ENCODE measurements at places on chromosomes 6 and 20.
A peak's percentile ranks its signal among the peaks of the same experiment; 100 is the strongest.

DNA sequence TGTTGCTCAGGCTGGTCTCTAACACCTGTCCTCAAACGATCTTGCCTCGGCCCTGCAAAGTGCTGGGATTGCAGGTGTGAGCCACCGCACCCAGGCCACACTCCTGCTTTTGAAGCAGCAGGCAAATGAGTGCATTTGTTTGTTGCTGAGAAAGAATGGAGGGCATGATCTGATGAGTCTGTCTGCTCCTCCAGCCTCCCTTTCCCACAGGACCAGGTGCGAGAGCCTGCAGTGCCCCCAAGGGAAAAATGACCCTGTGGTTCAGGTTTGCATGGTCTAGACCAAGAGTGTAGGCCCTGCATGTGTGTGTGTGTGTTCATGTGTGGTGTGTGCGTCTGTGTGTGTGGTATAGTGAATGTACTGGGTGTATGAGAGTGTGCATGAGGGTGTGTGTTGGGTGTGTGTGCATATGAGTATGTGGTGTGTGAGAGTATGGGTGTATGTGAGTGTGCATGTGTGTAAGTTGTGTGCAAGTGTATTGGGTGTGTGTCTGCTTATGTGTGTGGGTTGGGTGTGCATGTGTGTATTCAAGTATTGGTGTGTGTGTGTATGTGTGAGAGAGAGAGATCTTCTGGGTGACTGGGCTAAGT, 22.8 kb upstream of the FOXC1 start:
- DNase-seq, result no peak

- no peak for DNase-seq
These were observed 16.2 kb upstream of the CST3 start for GRCh38 chr20:23654000-23654399.

- DNase-seq, result peak; percentile 36
These were observed 127.5 kb upstream of the SCGN start for GRCh38 chr6:25524542-25524941.

GRCh38 chr20:62945771-62946339, 6.7 kb upstream of the SLC17A9 start:
- no peak for DNase-seq

- no peak for DNase-seq
These were observed 5.4 kb downstream of the NKX2-2 start for GRCh38 chr20:21508230-21509078.

DNA sequence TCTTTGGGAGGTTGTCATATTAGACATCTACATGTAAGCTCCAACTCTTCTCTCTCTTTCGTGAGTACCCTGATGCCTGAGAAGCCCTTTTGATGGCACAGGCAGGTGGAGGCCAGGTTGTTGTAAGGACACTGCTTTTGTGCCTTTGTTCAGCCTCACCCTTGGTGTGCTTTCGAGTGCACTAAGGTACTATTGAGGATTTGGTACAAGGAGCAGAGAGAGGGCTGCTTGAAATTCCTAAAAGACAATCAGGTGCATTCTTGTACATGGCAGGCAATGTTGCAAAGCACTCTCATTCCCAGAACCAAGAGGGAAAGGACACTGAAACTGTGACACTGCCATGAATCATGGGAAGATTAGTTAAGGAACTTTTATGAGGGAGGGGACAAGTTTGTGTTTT, 19.1 kb downstream of the BMP2 start:
- no peak for DNase-seq

DNA sequence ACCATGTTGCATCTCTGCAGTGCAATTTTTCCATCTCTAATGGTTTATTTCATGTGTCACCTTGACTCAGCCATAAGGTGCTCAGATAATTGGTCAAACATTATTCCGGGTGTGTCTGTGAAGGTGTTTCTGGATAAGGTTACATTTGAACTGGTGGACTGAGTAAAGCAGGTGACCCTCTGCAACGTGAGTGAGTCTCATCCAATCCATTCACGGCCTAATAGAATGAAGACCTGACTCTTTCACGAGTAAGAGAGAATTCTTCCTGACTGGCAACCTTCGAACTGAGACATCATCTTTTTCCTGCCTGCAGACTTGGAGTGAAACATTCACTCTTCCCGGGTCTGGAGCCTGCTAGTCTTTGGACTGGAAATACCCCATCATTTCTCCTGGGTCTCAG, 77.1 kb upstream of the SLC22A23 start:
- no peak for DNase-seq

DNA sequence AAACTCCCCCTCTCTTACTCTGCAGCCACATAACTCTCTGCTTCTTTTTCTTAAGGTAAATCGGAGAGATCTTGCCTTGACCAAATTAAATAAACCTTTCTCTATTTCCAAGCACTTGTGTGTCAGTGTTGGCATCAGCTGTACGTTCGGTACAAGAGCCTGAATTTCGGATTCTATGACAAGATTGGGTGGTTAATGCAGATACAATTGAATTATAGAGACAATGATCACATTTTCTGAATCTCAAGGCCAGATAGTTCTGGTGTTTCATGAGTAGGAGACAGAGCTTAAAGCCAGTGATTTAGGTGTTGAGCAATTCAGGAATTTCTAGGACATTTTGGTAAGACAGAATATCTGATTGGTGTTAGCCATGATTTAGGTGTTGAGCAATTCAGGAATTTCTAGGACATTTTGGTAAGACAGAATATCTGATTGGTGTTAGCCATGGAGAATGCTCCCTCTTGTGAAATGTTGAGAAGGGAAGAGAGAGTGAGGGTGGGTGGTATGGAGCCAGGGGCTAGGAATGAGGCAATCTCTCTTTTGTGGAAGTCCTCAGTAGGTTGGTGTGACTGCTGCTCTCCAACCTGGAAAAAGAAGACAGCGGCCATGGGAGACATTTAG, 5.1 kb downstream of the SPINT3 start:
- no peak for DNase-seq

DNA sequence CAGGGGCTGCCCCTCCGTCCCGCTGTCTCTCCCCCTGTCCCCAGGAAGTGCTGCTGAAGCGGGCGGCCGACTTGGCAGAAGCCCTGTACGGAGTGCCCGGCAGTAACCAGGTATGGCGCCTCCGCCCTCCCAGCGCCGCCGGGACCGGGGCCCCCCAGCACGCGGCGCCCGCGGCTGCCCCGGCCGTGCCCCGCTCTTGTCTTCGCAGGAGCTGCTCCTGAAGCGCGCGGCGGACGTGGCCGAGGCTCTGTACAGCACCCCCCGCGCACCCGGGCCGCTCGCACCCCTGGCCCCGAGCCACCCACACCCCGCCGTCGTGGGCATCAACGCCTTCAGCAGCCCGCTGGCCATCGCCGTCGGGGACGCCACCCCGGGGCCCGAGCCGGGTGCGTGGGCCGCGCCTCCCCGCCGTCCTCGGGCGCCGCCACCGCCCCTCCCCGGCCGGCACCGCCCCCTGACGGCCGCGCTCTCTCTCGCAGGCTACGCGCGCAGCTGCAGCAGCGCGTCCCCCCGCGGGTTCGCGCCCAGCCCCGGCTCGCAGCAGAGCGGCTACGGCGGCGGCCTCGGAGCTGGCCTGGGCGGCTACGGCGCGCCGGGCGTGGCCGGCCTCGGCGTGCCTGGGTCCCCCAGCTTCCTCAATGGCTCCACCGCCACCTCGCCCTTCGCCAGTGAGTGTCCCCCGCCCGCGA, 48.4 kb downstream of the CPXM1 start:
- DNase-seq, result no peak

DNA sequence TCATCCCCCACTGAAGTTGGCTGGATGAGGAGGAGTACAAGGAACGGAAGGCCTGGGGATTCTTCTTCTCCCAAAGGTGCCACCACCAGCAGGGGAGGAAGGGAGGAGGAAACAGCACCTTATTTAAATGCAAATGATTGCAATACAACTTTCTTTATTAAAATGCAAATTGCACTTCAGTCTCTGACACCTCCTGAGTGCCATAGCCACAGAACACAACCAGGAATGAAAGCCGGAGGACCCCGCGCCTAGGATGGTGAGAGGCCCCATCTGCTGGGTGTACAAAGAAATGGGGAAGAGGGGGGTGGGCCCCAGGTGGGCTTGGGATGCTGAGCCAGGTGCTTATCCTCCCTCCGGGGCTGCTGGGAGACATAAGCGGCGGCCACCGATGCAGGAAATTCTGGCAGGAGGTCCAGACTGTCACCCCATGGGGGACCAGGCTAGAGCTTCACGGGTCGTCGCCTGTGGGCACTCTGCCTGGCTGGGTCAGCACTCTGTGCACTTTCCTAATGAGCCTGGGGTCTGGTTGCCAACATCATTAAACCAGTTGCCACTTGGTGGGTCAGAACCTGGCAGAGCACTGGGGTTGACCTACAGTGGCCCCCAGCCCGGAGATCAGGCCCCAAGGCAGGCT, 154.2 kb upstream of the MLN start:
- DNase-seq, result no peak

DNA sequence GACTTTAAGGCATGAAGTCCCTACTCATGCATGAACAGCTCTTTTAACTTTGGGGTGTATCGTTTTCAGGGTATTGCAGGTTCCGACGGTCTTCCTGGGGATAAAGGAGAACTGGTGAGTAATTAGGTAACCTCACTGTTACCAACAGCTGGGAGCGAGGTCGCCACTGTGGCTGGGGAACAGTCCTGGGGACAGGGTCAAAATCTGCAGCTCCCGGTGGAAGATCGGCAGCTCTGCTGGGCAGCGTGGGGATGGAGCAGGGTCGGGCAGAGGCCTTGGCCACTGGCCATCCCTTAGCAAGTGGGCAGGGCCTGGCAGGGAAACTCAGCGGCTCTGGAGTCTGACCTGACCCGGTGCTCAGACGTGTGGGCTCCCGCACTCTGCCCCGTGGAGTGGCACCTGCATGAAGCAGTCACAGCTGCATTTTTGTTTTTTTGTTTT, 16.1 kb downstream of the COL9A3 start:
- DNase-seq, result no peak

- no peak for DNase-seq
These were observed 23.4 kb downstream of the DNPH1 start for GRCh38 chr6:43205849-43206248.

DNA sequence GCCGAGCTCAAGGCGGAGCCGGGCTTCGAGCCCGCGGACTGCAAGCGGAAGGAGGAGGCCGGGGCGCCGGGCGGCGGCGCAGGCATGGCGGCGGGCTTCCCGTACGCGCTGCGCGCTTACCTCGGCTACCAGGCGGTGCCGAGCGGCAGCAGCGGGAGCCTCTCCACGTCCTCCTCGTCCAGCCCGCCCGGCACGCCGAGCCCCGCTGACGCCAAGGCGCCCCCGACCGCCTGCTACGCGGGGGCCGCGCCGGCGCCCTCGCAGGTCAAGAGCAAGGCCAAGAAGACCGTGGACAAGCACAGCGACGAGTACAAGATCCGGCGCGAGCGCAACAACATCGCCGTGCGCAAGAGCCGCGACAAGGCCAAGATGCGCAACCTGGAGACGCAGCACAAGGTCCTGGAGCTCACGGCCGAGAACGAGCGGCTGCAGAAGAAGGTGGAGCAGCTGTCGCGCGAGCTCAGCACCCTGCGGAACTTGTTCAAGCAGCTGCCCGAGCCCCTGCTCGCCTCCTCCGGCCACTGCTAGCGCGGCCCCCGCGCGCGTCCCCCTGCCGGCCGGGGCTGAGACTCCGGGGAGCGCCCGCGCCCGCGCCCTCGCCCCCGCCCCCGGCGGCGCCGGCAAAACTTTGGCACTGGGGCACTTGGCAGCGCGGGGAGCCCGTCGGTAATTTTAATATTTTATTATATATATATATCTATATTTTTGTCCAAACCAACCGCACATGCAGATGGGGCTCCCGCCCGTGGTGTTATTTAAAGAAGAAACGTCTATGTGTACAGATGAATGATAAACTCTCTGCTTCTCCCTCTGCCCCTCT, 1.1 kb downstream of the CEBPB start:
- no peak for DNase-seq

DNA sequence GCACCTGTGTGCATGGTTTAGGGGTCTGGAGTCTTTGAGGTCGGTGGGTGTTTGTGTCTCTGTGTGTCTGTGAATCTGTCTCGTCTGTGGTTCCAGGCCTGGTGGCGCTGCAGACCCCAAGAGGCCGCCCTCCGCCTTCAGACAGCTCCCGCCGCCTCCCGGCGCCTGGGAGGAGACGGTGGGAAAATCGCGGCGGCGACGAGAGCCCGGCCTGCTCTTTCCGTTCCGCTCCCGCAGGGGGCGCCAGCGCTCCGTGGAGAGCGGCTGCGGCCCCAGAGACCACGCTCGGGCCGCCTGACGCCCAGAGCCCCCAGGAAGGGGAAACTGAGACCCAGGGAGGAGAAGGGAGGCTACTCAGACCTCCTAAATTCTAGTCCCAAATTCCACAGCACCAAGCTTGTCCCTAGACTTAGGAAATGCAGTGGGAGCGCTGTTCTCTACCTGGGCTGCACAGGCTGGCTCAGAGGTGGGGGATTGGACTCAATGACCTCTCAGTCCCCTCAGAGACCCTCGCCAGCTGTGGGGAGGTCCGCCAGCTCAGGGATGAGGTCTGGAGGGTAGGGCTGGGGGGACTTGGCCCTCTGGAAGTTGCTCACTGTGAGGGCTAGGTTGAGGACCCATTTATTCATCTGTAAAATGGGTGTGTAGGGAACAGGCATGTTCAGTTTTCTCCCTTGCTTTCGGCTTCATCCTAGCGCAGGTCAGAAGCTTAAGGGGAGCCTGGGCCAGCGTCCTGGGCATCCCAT, 36.9 kb upstream of the BLCAP start:
- DNase-seq, result no peak
